ENCODE measurements at places on chromosomes 3 and 15.
A peak's percentile ranks its signal among the peaks of the same experiment; 100 is the strongest.

DNA sequence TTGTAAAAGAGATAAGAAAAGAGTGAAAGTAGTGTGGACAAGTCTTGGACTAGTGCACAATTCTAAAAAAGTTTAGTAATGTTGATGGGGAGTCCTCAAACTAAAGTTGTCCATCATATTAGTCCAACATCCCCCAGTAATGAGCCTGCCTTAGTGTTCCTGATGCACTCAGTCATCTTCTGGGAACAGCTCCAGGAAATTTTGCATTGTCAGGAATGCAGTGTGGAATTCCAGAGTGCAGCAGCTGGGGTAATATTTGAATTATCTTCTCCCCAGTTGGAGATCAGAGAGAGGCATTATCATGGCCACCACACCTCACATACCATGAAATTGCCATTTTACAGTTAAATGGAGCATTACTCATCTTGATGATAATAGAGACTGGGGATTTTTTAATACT lies 528.8 kb upstream of the NAALADL2 start:
- DNase-seq = peak; percentile 36

DNA sequence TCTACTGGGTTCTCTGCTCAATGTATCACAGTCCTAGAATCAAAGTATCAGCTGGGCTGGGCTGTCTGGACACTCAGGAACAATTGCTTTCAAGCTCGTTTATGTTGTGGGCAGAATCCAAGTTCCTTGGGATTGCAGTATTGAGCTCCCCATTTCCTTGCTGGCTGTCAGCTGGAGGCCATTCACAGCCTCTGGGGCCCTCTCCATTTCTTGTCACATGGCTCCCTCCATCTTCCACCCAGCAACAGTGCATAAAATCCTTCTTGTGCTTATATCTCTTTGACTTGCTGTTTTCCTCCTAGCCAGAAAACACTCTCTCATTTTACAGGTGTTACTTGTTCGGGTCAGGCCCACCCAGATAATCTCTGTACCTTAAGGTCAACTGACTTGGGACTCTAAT lies 363.5 kb downstream of the IGSF11 start:
- DNase-seq = no peak

DNA sequence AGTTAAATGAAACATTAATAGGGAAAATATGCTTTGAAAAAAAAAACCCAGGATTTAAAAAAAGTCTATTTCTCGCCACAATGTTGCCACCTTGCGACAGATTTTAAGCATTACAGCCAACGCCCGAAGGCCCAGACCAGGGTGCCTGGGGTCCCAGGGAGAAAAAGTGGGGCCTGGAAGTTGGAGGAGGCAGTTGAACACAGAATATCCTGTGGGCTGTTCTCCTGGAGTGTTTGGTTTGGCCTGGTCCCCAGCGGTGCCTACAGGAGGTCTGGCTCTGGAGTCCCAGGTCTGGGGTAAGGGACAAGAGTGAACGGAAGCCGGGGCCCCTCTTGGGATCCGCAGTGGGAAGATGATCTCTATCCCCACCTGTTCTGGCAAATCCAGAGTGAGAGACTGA lies 3.4 kb downstream of the RNU6-1 start:
- peak; percentile 58 for DNase-seq

GRCh38 chr3:18847583-18848197 lies 300.6 kb upstream of the KCNH8 start:
- DNase-seq = no peak

DNA sequence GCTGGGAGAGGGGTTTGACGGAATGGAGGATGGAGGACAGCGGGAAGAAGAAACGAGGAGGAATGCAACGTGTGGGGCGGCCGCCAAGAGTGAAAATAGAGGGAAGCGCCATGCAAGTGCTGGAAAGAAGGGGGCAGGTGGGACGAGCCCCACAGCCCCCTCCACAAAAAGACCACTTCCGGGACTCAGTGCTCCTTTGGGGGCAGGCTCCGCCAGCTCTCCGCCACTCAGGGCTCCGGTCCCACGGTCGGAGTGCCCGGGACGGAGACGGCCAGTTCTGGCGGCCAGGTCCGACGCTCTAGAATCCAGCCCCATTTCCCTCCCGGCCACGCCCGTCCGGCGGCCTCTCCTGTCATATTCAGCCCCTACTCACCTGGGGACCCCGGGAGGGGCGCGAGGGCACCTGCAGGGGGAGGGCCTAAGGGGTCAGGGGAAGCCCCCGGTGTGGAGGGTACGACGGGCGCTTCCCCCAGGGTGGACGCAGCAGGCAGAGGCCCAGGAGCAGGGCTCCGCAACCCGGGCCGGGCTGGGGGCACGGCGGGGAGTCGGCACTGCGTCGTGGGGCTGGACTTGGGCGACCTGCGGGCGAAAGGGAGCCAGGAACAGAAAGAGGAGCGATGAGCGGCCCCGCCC lies 25.5 kb upstream of the CSPG4 start:
- DNase-seq = no peak

Data from NCI-H446 (cell line).